ENCODE measurements at places on chromosomes 6 and 20. TPM values are rescaled to one million over a fixed set of nuclear protein-coding genes. Genes with fewer than 3 reads are reported as not detected.
A peak's percentile ranks its signal among the peaks of the same experiment; 100 is the strongest.

GRCh38 chr20:24059174-24059573 lies 70.6 kb upstream of the GGTLC1 start:
- H3K36me3 ChIP-seq = no peaks in the 10 kb centered on the region
- no peaks in the 10 kb centered on the region for H3K4me1 ChIP-seq
- DNase-seq = no peak
- no peak overlapping the region for H3K4me3 ChIP-seq
- H3K27ac ChIP-seq = no peak overlapping the region

DNA sequence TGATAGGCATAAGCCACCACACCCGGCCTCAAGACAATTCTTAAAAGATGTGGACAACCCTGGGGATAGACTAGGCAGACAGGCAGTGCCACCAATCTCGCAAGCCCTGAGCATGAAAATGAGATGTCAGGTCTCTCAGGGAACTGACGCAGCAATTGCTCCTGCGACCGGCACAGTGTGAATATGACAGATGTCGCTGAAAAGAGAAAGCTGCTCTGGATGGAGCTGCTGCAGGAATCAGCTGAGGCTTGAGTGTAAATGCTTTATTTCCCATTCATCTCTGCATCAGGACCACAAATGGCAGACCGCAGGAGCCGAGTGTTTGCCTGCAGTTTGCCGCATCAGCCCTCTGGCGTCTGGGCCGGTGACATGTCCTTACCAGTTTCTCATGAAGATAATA lies 68.4 kb downstream of the TFAP2C start:
- no peak for DNase-seq
- H3K4me3 ChIP-seq = no peak overlapping the region
- H3K27ac ChIP-seq = no peak overlapping the region
- H3K4me1 ChIP-seq = no peaks in the 10 kb centered on the region

DNA sequence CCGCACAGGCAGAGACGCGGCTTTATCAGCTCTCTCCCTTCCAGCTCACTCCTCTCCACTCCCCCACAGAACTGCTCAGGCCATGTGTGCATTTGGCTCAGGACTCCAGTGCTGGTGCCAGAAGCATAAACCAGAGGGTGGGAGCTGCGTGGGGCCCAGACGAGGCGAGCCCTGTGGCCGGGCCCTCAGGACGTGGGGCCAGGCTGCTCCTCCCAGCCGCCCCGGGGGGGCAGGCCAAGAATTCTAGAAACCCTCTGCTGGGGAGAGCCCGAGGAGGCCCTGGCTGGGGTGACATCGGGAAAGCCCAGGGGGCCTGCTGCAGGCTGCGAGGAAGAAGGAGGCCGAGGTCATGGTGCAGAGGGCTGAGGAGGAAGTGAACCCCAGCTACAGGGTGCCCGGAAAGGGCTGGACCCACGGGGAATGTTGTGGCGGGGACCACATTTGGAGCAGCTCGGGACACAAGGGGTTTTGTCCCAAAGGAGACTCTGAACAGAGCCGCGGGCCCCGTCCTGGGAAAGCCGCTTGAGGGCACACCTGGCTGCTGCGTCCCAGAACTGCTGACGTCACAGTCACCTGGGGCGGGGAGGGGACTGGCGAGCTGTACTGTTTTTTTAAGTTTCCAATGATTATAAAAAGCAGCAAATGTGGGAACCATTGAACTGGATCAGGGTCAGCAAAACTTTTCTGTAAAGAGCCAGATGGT lies 107.1 kb downstream of the BANF2 start:
- no peaks in the 10 kb centered on the region for H3K36me3 ChIP-seq
- H3K4me3 ChIP-seq = no peak overlapping the region
- H3K4me1 ChIP-seq = peaks cover 40% of the 10 kb centered on the region
- H3K27ac ChIP-seq = peak overlapping the region; percentile 87
- peak; percentile 98 for DNase-seq

GRCh38 chr6:63066055-63066704 lies 145.1 kb upstream of the FKBP1C start:
- H3K27ac ChIP-seq = no peak overlapping the region
- H3K27me3 ChIP-seq = no peaks in the 10 kb centered on the region
- H3K36me3 ChIP-seq = no peaks in the 10 kb centered on the region
- DNase-seq = no peak
- no peaks in the 10 kb centered on the region for H3K4me1 ChIP-seq

DCDC2 gene
- total RNA-seq = 0.04 TPM

- no peaks in the 10 kb centered on the region for H3K36me3 ChIP-seq
- H3K27ac ChIP-seq = peak overlapping the region; percentile 85
- no peak overlapping the region for H3K4me3 ChIP-seq
- peaks cover 31% of the 10 kb centered on the region for H3K4me1 ChIP-seq
Measured at GRCh38 chr6:6655805-6656251, 67.3 kb downstream of the LY86 start.

DNA sequence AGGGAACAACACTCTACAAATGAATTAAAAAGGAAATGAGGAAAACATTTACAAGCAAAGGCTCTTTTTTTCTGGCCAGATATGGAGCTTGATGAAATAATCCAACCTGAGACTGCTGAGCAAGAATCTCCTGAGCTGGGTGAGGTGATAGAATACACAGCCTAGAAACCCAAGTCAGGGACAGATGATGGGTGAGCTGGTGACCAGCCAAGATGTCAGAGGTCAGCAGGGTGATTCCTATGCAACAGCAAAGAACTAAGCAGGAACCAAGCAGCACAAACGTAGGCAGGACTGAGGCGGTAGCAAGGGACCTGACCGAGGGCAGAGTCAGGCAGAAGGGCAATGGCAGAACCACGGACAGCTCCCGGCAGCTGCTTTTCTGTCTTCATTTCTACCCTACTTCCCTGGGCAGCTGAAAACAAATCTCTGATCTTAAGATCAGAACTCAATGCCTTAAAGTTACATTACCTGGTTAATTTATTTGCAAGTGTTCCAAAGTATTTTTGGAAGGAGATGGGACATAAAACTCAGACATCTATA lies 75.1 kb downstream of the CDC40 start:
- H3K27me3 ChIP-seq = no peaks in the 10 kb centered on the region
- H3K4me1 ChIP-seq = no peaks in the 10 kb centered on the region
- H3K27ac ChIP-seq = no peak overlapping the region
- DNase-seq = peak; percentile 27
- H3K4me3 ChIP-seq = no peak overlapping the region
- no peaks in the 10 kb centered on the region for H3K36me3 ChIP-seq

- H3K36me3 ChIP-seq = no peaks in the 10 kb centered on the region
- peaks cover 20% of the 10 kb centered on the region for H3K27me3 ChIP-seq
- H3K4me3 ChIP-seq = peak within 1 kb of the TSS; percentile 40
- H3K4me1 ChIP-seq = peaks cover 16% of the 10 kb centered on the region
- H3K27ac ChIP-seq = no peak within 1 kb of the TSS
Measured at GRCh38 chr6:49550492-49551077, at the start of gene C6orf141. C6orf141 (plus strand) TSS chr6:49550668; CDS start chr6:49550793, 125 bp downstream.

GRCh38 chr6:30744054-30744805 lies at the start of gene IER3:
IER3 (minus strand) TSS chr6:30744547; CDS start chr6:30744518, 29 bp downstream.
- peak within 1 kb of the TSS; percentile 97 for H3K27ac ChIP-seq
- peak within 1 kb of the TSS; percentile 95 for H3K4me3 ChIP-seq
- no peaks in the 10 kb centered on the region for H3K27me3 ChIP-seq
- peaks cover 40% of the 10 kb centered on the region for H3K4me1 ChIP-seq

NRM gene
- 7.2 TPM for total RNA-seq

DNA sequence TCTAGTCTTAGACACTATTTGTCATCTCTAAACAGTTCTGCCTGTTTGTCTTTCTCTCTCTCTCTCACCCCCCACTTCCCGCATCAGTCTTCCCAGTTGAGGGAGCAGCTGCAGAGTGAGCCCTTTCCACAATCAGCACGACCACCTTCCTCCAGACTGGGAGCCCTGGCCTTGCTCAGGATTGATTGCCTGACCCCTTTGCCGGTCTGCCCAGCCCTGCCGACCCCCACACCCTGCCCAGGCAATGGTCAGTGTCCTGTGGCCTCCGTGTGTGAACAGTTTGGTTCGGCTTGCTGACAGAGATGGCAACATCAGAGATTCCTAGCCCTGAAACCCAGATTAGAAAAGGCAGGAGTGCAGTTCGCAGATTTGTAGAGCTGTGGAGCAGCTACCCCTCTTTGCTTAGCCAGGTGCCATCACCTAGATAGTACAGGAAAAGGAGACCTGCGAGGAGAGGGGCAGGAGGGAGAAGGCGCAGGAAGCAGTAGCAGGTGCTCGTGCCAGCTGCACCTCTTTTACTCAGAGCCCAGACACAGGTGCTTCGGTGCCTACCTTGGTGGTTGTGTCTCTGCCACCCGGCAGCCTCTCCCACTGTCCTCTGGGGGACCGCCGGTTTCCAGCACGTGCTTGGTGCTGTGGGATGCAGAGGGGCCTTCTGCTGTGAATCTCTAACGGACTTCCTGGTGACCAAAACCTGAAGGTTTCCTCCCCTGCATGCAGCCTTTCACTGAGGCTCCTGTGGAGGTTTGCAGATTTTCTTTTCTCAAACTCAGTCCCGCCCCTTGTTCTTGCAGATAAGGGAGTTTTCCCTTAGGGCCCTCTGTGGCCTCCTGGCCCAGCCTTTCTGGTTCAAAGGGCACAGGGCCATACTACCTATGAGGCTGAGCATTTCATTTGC lies 92.4 kb downstream of the SCML4 start:
- H3K27ac ChIP-seq = no peak overlapping the region
- no peaks in the 10 kb centered on the region for H3K27me3 ChIP-seq
- H3K4me3 ChIP-seq = no peak overlapping the region
- no peaks in the 10 kb centered on the region for H3K4me1 ChIP-seq
- no peaks in the 10 kb centered on the region for H3K36me3 ChIP-seq
- no peak for DNase-seq

CST4 gene
- not detected for total RNA-seq

DNA sequence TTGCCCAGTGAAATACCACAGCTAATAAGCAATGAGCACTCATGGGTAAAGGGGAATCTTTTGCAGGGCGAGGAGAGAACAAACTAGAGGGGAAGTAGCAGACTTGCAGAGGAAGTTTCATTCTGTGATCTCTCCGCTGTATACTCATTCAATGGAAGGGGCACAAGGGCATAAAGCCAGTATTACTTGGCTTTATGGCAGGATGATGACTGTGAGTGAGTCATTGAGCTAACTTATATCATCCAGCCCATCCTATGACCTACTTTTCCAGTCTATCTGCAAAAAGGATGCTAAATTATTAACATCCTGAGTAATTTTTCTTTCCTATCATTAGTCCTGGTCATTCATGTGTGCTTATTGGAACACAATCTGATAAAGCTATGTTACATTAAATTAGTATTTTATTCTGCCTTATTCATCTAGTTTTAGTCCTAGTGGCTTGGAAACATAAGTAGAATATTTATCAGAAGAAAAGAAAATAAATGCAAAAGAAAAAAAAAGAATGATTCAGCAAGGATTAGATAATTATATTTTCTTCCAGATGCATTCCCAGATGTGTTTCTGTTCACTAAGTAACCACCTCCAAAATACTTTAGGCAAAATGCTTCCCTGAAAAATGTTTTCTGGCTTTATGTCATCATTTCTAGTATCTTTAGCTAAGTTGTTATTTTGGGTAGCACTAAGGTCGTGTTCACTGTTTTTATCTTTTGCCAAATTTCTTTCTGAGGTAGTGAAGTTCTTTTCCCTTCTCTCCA lies 471.7 kb downstream of the CDKAL1 start:
- peak; percentile 91 for DNase-seq
- no peak overlapping the region for H3K4me3 ChIP-seq
- peak overlapping the region; percentile 52 for H3K27ac ChIP-seq
